Smooth muscle cell of the pulmonary artery (primary cell): ENCODE measurements at places on chromosomes 16 and 17. TPM values are rescaled to one million over a fixed set of nuclear protein-coding genes. Genes with fewer than 3 reads are reported as not detected.

Gene AATF
- 19.4 and 24.6 TPM in 2 replicates for total RNA-seq

Gene MMP15
- total RNA-seq = 2.4 and 4.3 TPM in 2 replicates

Gene PRCD
- total RNA-seq = 4.5 and 5.3 TPM in 2 replicates

Gene OR1F1
- 0.07 TPM in 1 of 2 replicates, not detected in the other for total RNA-seq

Gene USP6
- under 0.01 TPM in 1 of 2 replicates, not detected in the other for total RNA-seq

Gene CACNA1G
- total RNA-seq = 0.59 and 0.65 TPM in 2 replicates

Gene TNS4
- 0.07 TPM in 1 of 2 replicates, not detected in the other for total RNA-seq

Gene PLCG2
- 0.07 and 1.2 TPM in 2 replicates for total RNA-seq

Gene FBXW10
- 0.03 TPM in 1 of 2 replicates, not detected in the other for total RNA-seq

Gene SERPINF2
- total RNA-seq = 0.20 and 0.63 TPM in 2 replicates
